ENCODE measurements at places on chromosomes 7 and 10.
A peak's percentile ranks its signal among the peaks of the same experiment; 100 is the strongest.

GRCh38 chr10:29618341-29619171 is 16.2 kb downstream of the SVIL start:
- DNase-seq, result no peak

DNA sequence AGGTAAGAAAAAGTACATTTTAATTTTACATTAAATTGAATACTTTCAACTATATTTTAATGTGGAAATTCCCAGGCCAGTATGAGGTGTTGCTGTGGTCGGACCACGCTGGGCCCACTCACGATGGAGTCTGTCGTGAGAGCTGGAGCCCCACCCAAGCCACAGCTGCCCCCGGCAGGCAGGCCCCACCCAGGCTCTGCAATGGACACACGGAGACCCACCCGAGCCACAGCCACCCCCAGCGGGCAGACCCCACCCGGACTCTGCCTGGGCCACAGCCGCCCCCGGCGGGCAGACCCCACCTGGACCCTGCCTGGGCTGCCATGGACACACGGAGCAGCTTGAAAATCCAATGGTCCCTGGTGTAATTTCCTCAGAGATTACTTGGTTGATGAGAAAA is 141.3 kb downstream of the PTPRN2 start:
- DNase-seq, result no peak

- no peak for DNase-seq
Measured at GRCh38 chr10:131679926-131680325, 220.9 kb upstream of the PPP2R2D start.

DNA sequence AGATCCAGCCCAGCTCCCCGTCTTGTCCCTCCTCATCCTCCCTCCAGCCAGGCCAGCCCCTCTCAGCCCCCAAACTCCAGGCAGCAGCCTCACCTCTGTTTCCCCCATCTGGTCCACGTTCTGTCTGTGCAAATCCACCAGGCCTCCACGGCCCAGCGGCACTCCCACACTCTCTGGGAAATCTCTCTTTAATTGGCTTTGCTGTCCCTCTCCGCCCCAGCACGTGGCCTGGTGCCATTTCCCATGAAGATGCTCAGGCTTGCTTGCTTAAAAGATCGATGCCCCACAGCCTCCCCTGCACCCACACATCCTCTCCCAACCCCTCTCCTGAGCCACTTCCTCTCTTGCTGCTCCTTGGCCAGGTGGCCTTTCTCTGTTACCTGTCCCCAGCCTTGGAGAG is 39.3 kb downstream of the PRF1 start:
- no peak for DNase-seq

GRCh38 chr10:86356296-86356695 is 10.3 kb downstream of the GRID1 start:
- DNase-seq, result no peak

DNA sequence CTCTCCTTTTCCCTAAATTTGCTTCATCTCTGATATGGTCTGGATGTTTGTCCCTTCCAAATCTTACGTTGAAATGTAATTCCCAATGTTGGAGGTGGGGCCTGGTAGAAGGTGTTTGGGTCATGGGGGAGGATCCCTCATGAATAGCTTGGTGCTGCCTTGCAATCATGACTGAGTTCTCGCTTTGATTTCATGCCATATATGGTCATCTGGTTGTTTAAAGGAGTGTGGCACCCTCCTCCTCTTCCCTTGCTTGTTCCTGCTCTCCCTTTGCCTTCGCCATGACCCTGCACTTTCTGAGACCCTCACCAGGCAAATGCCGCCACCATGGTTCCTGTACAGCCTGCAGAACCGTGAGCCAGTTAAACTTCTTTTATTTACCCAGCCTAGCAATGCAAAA is 14.5 kb downstream of the NOBOX start:
- no peak for DNase-seq

- peak; percentile 37 for DNase-seq
Measured at GRCh38 chr7:156650042-156650441, 9.5 kb downstream of the RNF32 start.

- DNase-seq, result no peak
Measured at GRCh38 chr10:71220689-71221540, 8.5 kb downstream of the UNC5B start.

GRCh38 chr10:125206623-125207022 is 46.3 kb upstream of the CTBP2 start:
- DNase-seq, result no peak

- peak; percentile 55 for DNase-seq
Measured at GRCh38 chr10:95295031-95295755, 4.4 kb upstream of the PDLIM1 start.

DNA sequence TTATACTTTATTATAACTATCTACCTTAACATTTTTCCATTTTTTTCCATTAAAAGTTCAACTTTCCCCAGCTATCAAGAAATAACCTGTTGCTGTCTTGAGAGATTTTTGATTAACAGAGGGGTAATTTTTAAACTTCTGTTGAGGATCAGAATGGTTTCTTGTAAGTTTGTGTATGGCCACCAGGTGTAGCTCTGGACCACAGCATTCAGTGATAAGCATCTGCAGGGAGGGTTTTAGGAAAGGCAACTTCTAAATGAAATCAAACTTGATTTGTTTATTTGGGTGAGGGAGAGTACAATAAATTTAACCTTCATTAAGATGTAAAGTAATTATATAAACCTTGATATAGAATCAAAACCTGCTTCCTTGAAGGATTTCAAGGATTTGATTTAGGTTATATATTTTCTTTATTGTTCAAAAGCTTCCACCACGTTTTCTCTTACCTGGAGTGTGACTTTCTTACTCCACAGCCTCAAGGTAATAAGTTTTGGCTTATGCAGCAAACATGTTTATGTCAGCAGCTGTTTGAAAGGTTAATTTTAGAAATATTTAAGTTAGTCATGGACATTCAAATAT is 153.3 kb downstream of the STK31 start:
- DNase-seq, result peak; percentile 19

DNA sequence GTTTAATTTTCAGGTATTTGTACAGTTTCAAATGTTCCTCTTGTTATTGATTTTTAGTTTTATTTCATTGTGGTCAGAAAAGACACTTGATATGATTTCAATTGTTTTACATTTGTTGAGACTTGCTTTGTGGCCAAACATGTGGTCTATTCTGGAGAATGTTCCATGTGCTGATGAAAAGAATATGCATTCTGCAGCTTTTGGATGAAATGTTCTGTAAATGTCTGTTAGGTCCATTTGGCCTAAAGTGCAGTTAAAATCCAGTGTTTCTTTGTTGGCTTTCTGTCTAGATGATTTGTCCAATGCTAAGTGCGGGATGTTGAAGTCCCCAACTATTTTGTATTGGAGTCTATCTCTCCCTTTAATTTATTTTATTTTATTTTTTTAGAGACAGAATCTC is 70.5 kb downstream of the ZNF503 start:
- DNase-seq, result no peak

GRCh38 chr7:106964466-106964865 is 80.0 kb upstream of the PRKAR2B start:
- no peak for DNase-seq

DNA sequence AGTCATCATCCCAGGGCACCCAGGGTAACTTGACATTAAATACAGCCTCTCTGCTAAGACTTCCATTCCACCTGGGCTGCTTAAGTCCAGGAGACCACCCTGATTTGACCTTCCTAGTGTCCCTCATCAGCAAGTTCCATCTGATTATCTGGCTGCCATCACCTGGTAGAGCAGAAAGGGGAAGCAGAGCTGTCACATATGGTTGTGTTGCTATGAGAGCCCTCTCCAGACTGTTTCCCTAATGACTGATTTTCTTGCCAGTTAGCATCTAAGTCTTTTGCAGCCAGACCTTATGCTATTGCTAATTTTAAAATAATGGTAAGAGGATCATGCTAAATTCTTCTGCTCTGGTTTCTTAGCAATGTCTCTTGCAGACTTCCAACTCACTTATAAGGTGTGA is 38.7 kb downstream of the KCNH2 start:
- DNase-seq, result no peak

DNA sequence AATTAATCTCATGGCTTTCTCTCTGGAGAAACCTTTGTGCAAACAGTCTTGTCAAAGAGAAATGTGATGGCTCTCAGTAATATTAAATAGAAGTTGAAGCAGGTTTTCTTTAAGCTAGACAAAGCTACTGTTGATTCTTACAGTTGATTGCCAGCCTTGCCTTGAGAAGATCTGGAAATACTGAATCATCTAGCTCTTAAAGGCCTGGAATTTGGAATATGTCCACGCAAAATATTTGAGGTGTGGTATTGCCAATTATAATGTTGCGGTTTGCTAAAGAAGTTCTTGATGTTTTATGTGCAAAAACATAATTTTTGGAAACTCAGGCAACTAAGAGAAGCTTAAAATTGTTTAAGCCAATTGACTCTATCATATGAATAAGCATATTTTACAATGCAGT is 371.9 kb downstream of the PHF14 start:
- no peak for DNase-seq

GRCh38 chr10:86684331-86685097 is 16.2 kb downstream of the LDB3 start:
- DNase-seq, result no peak

- no peak for DNase-seq
Measured at GRCh38 chr7:74522281-74522905, 68.7 kb downstream of the GTF2IRD1 start.

DNA sequence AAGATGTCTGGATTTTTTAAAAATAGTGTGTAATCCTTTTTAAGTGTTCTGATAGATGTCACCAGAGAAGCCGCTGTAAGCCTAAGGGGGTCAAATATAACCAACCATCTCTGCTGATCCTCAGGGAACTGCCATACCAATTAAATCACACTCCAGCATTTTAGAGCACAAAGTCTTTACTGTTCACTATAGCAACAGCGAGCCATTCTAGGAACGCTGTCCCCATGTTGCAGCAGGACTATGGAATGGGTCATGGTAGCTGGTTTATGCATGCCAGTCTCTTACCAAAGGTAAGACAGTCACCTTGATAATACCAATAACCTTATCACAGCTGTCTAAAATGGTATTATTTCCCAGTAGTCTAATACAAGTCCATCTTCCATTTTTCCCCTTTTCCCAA is 33.5 kb downstream of the TRIM24 start:
- no peak for DNase-seq

DNA sequence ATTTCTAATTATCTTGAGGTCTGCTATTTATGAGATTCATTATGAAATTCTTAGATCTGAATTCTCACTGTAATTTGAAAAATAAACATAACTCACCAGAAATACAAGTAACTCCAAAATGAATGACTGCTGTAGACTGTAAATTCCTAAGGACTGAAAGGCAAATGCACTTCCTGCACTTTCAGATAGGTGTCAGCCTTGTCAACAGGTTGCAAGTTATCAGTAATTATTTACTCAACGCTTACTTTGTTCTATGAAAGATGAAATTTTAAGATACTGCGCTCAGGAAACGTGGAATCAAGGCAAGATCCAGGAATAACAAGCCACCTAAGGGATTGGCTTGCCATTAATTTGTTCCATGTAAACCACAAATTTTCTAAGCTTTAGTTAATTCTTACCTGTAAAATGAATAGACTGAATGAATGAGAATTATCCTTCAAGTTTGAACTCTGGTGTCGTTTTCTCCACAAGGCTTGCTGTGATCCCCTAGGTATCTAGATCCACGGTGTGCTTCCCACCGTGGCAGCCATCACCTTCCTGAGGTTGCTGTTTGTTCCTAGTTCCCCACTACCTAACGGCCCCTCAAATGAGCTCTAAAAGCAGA is 12.6 kb downstream of the DHX32 start:
- peak; percentile 11 for DNase-seq

DNA sequence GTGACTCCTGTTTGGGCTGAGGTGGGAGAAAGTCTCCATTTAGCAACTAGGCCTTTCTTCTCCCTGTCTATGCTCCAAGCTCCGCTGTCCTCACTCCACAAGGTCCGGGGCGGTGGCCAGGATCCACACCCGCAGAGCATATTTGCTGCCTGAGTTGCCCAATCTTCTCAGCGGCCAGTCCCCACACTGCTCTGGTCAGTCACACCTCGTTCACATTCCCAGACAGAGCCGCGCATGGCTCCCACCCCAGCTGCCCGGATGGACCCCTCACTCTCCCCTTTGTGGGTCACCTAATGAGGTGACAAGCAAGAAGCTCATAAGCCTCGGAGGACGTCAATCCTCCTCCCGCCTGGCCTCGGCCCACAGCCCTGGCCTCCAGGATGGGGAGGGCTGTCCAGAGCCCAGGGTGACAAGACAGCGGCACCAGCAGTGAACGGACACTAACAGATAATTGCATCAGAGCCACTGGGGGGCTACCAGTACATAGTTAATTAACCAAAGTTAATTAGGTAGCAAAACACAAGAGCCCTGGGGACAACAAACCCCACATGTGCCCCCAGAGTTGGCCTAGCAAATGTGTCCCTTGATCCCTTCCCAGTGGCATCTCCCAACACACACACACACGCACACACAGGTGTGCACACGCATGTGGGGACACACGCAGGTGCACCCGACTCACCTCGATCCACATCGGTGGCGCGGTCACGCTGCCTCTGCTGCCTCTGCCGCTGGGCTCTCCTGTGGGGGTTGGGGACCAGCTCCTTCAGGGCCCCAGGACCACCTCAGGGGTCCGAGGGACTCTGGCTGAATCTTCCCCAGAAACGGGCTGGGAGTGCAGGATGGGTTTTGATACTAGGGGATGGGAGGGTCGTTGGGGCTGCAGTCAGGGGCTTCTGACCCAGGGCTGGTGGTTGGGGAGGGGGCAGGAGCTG is 11.8 kb downstream of the EPHA1 start:
- DNase-seq, result no peak

- no peak for DNase-seq
Measured at GRCh38 chr10:15710455-15710854, 9.3 kb downstream of the ITGA8 start.

- DNase-seq, result no peak
Measured at GRCh38 chr7:151644554-151644953, 124.9 kb upstream of the RHEB start.

GRCh38 chr10:60139290-60139689 is 232.9 kb upstream of the CCDC6 start:
- DNase-seq, result no peak

DNA sequence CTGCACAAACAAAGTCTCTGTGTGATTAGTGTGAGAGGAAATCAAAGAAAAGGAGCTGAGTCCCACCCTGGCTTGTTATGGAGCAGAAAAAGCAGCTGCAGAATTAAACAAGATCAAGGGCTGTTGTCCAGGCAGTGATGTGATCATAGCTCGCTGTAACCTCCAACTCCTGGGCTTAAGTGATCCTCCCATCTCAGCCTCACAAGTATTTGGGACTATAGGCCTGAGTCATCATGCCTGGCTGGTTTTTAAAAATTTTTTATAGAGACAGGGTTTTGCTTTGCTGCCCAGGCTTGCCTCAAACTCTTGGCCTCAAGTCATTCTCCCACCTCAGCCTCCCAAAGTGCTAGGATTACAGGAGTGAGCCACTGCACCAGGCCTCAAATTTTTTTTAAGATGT is 88.9 kb downstream of the IPMK start:
- no peak for DNase-seq

- DNase-seq, result no peak
Measured at GRCh38 chr7:151413241-151413640, 3.4 kb upstream of the WDR86 start.

GRCh38 chr7:16934722-16935340 is 53.0 kb upstream of the AGR3 start:
- DNase-seq, result peak; percentile 51

GRCh38 chr10:87850742-87851205 is 12.6 kb downstream of the KLLN start:
- DNase-seq, result peak; percentile 55

GRCh38 chr10:35041502-35041879 is 48.6 kb downstream of the CUL2 start:
- DNase-seq, result no peak
